ENCODE measurements at places on chromosomes 3 and 15.

DNA sequence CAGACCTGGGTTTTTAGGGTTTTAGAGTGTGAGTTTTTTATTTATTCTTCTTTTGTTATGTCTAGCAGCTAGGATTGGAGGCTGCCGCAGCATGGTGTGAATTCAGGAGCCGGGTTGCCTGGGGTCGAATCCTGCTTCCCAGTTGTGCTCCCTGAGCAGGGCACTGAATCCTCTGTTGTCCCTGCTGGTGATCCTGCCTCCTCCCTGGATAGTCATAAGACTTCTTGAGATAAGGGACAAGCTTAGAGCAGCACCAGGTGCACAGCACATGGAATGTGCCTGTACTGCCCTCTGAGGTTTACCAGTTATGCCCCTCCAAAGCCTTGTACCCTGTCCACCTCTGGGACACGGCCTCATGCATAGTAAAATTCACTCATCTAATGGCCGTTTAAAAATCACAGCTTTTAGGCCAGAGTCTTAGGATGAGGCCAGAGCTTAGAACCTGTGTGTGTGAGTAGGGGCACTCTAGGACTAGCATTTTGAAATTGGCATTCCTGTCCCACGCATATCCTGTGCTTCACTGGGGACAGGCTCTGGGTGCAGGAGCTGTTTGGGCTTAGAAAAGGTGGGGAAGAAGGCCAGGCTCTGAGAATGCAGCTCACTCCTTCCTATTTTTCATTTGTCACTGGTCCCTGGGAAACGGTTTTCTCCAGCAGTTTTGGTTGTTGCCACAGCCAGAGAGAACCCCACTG, 47.7 kb downstream of the CHCHD6 start:
- no peak for DNase-seq

DNA sequence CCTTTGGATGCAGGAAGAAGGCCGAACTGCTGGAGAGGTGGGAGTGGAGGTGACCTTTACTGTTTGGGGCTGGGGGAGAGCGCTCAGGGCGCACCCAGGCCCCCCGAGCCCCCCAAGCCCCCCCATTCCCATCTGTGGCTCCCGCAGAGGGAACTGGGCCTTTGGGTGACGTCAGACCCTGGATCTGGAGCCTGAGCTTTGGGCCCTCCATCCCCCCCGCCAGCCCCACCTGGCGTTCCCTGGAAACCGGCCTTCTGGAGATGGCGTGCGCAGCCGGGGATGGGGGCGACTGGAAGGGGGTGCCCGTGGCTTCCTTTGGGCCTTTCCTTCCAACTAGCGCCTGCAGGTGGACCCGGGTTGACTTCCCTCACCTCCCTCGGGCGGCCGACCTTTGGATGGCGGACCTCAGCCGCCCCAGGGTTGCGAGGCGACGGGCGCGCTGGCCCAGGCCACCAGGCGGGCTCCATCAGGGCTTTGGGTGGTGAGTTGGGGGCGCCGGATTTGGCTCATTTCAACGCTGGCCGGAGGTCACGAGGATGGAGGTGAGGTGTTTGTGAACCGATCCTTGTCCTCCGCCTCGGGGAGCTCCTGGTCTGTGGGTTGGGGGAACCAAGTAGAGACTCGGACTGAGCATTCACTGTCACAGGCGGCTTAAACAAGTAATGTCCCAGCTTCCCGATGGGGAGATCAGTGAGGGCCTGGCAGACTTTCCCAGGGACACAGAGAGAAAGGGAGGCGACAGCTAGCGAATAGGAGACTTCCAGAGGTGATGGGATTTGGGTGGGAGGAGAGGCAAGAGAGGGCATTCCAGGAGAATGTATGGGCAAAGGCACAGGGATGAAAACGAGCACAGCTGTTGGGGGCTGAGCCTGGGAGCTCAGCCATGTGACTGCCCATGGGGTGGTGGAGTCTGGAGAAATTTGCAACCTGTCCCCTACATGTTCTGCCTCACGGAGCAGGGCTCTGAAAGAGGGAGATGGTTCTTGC, 709 bp downstream of the SCAMP5 start:
- DNase-seq, result no peak

- no peak for DNase-seq
Observed at GRCh38 chr3:82202269-82202668, 440.8 kb upstream of the GBE1 start.

GRCh38 chr3:178960918-178961317, 110.7 kb downstream of the ZMAT3 start:
- no peak for DNase-seq

GRCh38 chr3:127411083-127411727, 123.4 kb upstream of the PRR20G start:
- no peak for DNase-seq

DNA sequence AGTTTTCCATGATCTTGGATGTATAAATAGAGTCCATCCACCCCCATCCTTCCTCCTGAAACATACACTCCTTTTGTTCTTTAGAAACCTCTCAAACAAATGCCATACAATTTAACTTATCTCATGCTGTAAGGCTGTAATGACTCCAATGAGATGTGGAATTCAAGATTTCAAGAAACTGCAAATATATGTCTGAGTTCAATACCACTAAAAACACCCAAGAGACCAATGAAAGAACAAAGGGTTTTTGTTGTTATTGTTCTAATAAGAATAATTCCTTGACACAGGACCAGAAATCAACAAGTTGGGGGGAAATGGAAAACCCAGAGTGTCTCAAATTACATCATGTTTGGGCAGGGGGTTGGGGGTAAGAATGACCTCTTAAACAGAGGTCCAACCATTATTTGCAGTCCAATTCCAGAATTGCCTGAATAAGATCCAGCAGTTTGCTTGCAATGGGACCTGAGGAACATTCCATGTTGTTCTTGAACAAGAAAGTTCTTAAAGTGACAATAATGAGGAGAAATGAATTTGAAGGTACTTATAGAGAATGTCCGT, 48.6 kb upstream of the TGFBR2 start:
- DNase-seq, result no peak

DNA sequence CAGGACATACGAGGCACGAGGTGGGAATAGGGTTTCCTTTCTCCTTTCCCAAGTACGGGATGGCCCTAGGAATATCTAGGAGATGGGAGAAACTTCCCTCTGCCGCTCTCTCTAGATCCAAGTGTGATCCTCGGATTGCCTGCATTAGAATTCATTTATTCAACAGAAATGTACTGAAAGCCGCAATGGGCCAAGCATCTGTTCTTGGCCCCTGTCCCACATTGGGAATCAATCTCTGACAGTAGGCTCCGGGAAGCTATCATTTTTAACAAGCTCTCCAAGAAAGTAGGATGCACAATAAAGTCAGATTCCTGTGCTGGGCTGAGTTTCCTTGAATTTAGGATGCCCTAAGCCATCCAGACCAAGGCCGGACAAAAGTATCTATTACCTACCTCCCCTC, 37.2 kb upstream of the CA12 start:
- DNase-seq, result no peak

- DNase-seq, result no peak
Observed at GRCh38 chr3:111636366-111636885, 41.3 kb upstream of the ZBED2 start.

DNA sequence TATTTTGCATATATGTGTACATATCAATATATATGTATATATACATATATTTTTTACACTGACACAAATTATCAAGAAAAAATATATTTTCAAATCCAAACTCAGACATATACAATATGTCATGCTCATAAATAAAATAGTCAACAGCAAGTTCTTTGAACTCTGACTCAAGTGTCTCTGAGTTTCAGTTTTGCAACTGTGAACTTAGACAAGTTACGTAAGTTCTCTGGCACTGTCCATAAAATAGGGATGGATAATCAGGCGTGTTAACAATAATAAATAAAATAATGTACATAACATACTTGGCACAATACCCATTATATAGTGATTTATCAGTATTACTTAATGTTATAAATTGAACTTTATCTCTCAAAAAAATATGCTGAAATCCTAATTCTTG, 12.1 kb upstream of the XRN1 start:
- DNase-seq, result no peak

- no peak for DNase-seq
Observed at GRCh38 chr15:69623392-69624154, 171.0 kb downstream of the RPLP1 start.

- no peak for DNase-seq
Observed at GRCh38 chr3:71461749-71462483, 121.6 kb downstream of the FOXP1 start.

- no peak for DNase-seq
Observed at GRCh38 chr3:101873619-101874018, 24.3 kb downstream of the NFKBIZ start.

DNA sequence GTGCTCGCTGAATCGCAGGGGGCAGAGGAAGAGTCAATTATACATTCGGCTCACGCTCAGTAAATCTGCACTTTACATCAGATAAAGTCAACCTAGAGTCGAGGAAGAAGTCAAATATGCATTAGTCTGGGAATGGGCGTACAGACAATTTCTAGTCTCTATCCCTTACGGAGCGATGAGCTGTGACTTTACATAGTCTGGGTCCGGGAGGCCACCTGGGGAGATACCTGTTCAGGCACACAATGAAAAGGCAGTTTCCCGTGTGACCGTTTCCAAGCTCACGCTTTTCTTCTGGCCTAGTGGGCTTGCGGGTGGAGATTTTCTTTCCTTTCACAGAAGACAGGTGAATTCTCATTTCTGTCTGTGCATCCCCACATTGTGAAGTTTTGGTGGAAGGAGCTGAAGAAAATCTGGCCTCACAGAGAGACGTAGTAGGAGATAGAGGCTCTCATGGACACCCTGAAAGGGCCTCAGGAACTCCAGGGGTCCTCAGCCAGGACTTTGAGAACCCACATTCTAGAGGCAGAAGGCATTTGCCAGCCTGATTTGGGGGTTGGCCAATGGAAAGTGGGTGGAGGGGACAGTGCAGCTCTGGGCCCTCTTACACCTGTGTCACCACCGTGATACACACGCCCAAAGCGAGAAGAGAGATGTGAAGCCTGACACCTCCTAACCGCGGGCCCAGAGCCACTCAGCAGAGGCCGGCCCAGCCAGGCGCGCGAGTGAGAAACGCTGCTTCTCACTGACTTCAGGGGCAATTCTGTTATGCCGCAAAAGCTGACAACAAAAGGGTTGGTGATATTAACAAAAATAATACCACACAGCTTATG, 10.7 kb upstream of the OCA2 start:
- DNase-seq, result no peak

GRCh38 chr15:65383456-65383855, 5.7 kb upstream of the IGDCC3 start:
- DNase-seq, result no peak

GRCh38 chr15:75669879-75670212, 22.1 kb downstream of the SNX33 start:
- no peak for DNase-seq

DNA sequence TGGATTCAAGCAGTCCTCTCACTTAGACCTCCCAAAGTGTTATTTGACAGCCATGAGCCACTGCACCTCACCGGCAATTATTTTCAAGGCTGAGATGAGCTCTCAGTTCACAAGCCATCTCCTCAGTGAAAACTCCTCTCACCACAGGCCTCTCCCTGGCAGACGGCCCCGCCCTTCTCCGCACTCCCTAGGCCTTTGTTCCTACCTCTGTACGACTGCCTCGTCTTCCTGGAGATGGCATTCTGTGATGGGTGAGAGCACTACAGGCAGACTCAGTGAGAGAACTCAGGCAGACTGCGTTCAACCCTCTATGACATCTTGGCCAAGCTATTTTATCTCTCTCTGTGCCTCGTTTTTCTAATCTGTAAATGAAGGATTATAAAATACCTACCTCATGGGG, 67.0 kb upstream of the TPM1 start:
- no peak for DNase-seq

GRCh38 chr3:27596334-27596841, 112.2 kb upstream of the SLC4A7 start:
- DNase-seq, result peak; percentile 31

- no peak for DNase-seq
Observed at GRCh38 chr3:85846940-85847339, 888.2 kb downstream of the CADM2 start.

DNA sequence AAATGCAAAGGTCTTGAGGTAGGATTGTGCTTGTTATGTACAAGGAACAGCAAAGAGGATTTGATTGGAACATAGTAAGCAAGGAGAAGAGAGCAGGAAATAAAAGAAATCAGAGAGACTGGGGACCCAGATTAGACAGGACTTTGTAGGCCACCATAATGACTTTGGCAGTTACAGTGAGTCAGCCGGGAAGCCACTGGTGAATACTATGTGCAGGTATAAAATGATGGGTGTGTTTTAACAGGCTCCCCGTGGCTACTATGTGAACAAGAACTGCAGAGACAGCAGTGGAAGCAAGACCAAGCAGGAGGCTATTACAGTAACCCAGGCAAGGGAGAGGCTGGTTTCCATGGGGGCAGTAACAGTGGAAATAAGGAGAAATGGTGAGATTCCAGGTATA, 55.2 kb downstream of the NPTN start:
- DNase-seq, result no peak

DNA sequence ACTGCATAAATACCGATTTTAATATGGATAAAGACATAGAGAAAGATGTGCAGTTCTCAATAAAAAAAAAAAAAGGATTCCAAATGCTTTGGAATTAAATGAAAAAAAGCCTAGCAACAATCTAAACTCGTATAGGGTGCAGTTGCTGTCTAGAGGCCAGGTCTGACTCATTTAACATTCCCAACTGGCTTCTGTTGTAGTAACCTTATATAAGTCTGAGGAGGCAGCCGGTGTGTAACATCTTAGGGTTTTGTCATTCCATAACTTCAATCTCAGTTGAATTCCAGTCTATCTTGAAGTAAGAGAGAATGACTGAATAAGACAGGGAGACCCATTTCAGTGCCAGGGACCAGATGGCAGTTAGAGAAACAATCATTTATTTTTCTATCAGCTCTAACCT, 6.5 kb downstream of the PDCD10 start:
- no peak for DNase-seq

GRCh38 chr3:117651246-117651645, 941.7 kb downstream of the TUSC7 start:
- no peak for DNase-seq

DNA sequence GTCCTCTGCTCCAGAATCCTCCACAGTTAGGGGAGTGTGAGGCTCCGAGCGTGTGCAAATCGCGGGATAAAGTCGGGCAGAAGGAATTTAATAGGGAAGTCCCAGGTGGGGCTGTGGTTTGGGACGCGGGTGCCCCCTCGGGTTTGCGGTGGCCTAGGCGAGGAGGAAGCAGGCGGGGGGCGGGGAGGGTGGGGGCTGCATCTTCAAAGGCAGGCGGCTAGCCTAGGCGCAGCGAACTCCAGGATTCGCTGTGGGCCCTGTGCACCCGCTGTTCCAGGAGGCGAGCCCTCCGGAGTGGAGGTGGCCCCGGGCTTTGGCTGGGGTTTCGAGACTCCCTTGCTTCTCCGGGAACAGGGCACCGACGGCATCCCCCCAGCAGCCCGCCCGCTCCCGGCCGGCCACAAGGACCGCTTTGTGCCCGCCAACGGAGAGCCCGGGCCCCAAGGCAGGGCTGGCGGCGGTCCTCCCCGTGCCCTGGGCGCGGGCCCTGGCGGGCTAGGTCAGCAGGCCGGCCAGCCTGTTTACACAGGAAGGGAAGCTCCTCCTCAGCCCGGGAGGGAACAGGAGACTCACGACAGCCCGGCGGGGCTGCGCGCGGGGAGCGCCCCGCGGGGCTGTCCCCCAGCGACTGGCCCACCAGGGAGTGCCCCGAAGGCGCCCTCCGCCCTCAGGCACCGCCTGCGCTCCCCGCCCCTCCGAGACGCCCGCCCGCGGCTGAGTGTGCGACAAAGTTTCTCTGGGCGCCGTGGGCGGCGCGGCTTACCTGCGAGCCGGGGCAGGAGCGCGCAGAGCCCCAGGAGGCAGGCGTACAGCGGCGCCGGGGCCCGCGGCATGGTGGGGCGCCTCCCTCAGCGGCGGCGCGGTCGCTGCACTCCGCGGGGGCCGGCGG, 753 bp downstream of the ITGB5 start:
- no peak for DNase-seq
